ENCODE measurements at places on chromosomes 4 and X.

DNA sequence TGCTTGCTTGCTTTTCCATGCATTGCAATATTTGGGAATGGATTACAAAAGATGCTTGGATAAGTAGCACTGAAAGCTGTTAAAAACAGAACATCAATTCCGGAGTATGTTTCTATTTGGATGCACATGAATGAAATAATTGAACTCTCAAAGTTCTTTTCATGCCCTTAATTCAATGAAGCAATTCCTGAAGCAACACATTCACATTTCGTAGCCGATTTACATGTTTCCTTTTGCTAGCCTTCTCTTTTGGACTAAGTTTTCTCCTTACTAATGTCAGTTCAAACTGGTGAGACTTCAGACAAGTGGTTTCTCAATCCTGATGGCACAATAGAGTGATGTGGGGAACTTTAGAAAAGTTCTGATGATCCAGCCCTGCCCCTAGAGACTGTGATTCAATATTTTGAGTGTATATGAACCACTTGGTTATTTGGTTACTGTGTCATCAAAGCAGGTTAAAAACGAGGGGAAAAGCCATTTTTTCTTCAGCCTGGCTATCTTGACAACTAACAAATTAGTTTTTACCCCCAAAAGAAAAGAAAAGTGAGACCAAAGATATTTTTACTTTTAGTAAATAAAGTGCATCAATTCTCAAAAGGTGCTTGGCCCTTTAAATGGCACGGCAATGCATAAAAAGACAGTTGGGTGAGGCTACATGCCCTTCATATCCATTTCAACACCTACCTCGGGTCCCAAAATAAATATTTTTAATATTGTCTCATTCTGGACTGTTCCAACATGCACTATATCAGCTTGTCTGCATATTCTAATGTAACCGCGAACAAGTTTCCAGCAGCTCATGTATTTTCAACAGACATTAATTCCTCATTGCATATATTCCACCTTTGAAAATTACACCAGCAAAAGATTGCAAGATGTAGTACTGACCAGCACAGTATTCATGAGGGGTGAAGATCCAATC lies 90.1 kb upstream of the RPL34 start:
- no peak for DNase-seq

DNA sequence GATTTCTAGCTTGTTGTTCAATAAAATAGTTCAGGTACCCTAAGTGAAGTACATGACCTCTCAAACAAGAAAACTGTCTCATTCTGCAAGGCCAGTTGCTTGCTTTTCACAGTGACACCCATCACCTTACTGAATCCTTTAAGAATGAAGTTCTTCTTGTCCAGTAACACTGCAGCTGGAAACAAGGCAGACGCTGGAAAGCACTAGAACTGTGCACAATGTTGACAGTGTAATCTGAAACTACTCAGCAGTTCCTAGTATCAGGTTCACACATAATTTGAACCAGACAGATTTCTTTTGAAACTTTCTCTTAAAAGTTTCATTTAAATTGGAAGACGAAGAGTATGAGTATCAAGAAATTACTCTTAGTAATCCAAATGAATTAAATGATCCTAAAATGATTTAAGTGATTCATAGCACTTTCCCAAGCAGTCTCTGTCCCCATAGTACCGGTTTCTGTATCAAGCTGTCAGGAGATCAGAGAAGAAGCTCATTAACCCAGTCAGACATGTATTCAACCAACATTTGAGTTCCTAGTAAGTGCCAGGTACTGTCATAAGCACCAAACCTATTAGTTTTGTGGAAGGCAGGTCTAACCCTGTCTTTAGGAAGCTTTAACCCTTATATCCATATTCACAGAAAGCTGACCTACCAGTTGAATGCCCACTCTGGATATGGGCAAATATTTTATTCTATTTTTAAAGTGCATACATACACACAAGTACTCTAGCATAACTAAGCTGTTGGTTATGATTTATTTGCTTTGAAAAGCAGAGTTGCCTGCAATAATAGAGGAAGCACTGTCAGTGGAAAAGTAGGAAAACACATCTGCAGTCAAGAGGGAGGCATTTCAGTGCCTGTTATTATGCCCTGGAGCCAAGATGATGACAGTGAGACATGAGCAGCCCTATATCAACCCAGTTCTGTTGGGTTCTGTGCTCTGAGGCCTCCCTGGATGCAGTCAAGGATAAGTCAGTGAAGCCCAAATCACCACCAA lies 63.6 kb downstream of the PALLD start:
- DNase-seq: peak; percentile 57

DNA sequence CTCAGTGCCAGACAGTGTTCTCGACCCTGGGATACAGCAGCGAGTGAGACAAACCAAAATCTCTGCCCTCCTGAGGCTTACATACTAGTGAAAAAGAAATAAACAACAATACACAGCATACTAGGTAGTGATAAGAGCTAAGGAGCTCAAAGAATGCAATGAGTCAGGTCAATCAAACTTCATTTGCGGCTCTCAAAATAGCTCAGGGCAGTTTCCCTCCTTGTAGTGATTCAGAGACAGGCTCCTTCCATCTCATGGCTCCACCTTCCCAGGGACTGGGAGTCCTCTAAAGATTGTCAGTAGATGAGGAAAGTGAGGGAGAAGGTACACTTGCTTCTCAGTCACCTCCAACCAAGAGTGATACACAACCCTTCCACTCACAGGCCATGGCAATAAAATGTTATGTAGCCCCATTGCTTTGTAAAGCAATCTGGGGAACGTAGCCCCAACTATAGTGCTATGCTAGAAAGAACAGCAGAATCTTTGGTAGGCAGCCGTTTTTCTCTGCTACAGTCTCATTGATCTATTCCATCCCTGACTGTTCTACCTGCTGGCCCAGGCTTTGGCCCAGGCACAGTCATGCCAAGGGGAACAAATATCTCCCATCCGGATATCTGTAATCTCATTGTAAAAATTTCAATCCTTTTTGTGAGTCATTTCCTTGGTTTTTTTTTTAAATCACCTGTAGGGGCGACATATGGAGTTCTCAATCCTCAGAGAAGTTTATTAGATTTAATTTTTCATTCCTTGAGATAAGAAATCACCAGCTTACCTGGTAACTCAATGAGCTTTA lies 183.1 kb upstream of the S100G start:
- DNase-seq: peak; percentile 78

GRCh38 chr4:113446019-113446418 lies 315.5 kb downstream of the CAMK2D start:
- peak; percentile 85 for DNase-seq

GRCh38 chr4:66589183-66589582 lies 918.9 kb upstream of the EPHA5 start:
- DNase-seq: no peak

DNA sequence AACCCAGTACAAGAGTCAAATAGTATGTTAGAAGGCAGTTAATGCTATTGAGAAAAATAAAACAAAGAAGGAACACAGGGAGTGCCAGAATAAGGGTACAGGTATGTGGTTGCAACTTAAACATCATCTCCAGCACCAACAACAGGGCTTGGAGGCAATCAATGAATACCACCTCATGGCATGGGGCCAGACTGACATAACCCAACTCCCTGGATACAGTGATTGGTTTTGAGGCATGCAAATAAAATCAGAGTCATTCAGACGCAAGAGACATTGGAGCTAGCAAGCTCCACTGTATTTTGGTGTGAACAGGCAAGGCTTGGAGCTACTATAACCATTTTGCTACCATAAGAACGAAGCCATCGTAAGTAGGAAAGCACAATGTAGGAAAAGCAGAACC lies 56.7 kb downstream of the PPP3CA start:
- no peak for DNase-seq

DNA sequence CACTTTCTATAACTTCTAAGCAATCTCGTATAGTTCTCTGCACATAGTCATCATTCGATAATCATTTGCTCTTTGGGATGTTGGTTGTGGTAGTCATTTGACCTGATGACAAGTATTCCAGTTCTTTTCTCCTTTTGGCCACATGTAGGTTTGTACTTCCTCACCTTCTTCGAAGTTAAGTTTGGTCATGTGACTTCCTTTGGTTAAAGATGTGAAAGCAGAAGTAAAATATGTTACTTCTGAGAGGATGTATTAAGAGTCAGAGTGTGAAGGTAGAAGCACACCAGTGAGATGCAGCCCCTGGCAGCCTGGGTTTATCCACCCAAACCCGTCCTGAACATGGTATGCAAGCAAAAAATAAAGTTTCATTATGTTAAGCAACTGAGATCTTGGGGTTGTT lies 48.9 kb upstream of the ZNF518B start:
- DNase-seq: no peak

GRCh38 chr4:26152056-26152455 lies 168.8 kb upstream of the RBPJ start:
- DNase-seq: no peak

GRCh38 chr4:67332627-67333026 lies 212.7 kb downstream of the CENPC start:
- DNase-seq: no peak

DNA sequence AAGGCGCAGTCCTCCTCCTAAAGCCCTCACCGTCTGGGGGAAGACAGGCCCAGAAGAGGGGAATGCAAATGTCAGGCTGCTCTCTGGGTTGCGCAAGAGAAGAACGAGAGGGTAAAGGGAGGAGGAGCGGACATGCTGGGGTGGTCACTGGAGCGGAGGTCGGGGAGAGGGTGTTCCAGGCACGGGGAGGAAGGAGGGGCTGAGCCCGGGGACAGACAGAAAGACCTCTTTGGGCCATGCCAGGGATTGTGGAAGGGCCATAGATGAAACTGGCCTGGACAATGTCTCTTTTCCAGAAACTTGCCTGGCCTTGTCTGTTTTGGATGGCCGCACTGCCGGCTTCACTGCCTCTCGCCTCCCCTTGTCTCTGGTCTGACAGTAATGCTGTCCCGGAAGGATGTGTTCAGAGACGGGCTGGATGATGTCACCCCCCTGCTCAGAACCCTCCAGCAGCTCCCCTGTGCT lies 121.0 kb downstream of the SORCS2 start:
- DNase-seq: no peak

GRCh38 chr4:4859325-4859798 lies at the start of gene MSX1:
Gene MSX1, plus strand, starts transcription at chr4:4859665. Its CDS starts 235 bp downstream, at chr4:4859900.
- peak; percentile 91 for DNase-seq

DNA sequence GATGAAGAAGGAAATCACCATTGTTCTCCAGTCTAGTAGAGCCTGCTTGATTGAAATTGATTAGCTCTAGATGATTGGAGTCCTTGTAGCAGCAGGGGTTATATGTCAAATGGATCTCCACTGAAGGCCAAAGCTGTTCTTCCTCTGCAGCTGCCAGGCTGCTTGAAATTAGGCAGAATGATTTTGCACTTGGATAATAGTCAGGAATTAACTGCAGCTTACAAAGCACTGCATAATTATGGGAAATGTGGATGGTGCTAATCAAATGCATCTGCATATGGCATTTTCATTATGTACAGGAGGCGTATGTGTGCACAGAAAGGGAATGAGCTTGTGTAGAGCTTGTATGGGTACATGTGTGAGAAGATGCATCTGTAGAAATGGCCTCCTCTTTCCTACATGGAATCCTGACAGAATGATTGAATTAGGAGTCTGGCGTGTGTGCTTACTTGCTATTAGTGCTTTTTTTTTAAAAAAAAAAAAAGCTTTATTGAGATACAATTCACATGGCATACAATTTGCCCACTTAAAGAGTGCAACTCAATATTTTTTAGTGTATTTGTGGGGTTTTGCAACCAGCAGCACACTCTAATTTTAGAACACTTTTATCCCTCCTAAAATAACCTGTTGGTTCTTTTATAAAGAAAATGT lies 65.9 kb downstream of the TMEM131L start:
- no peak for DNase-seq

DNA sequence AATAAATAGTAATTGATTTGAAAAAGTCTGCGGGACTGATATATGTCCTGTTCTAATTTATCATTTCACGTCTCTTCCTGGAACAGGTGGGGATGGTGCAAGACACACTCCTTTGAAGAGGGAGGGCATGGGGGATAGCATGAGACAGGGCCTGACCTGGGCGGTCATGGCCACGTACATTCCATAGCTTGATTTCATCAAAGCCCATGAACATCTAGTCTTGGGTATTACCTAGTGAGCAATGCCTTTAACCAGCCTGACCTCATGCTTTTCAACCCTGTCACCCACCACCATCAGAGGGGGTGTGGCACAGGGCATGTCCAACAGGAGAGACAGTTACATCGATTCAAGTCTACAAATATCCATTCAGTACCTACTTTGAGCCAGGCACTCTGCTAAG lies 52.3 kb upstream of the HOPX start:
- no peak for DNase-seq

GRCh38 chrX:133369065-133369464 lies 46.2 kb downstream of the GPC4 start:
- no peak for DNase-seq

- DNase-seq: no peak
These were observed 8.5 kb downstream of the TIFA start for GRCh38 chr4:112277220-112277619.

GRCh38 chr4:86928400-86929255 lies 6.2 kb upstream of the AFF1 start:
- DNase-seq: no peak

GRCh38 chr4:88660446-88661294 lies 37.0 kb downstream of the NAP1L5 start:
- peak; percentile 60 for DNase-seq

DNA sequence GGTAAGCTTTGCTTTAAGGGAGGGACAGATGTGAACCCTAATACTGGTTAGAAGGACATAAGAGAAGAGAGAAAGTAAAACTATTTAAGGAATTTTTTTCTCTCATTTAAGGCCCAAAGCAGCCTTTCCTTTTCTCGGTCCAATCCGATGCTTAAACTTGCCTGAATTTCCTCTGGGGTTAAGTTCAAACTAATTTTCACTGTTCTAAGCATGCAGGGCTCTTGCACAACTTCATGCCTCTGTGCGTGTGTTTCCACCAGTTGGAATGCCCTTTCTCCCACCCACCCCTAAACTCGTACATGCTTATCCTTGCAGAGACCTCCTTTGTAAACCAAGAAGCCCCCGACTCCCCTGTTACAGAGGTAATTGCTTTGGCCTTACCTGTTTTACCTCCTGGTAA lies 204.7 kb downstream of the CBR4 start:
- no peak for DNase-seq

DNA sequence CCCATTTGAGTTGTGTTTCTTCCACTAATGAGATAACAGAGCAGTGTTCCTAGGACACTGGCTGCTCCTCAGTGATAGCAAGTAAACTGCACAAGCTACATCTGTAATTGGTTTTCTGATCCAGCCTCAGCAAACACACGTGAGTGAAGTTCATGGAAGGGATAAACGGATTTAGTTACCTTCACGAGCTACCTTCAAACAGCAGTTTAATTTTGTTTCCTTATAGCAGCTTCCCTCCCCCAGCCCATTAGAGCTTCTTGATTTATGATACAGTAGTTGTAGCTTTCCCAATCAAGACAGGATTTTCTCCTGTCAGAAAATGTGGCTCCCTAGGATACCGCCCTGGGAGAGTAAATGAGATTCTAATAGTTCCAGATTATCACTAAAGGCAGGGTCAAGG lies 634.2 kb upstream of the FAT1 start:
- DNase-seq: no peak

All from fibroblast of skin of right biceps (primary cell).